Dermis blood vessel endothelial cell (primary cell): ENCODE measurements at places on chromosomes 6 and 20. TPM values are rescaled to one million over a fixed set of nuclear protein-coding genes. Genes with fewer than 3 reads are reported as not detected.

CYP21A2 gene
- 0.34 TPM in 1 of 2 replicates, not detected in the other for total RNA-seq

MYL9 gene
- 1.9 and 3.7 TPM in 2 replicates for total RNA-seq

KCNQ5 gene
- total RNA-seq = not detected in 2 replicates

KHDC1 gene
- 0.09 TPM in 1 of 2 replicates, not detected in the other for total RNA-seq

LHFPL5 gene
- total RNA-seq = not detected in 2 replicates

HLA-DRA gene
- total RNA-seq = 0.09 TPM in 1 of 2 replicates, not detected in the other

FAM120B gene
- 12.8 and 18.1 TPM in 2 replicates for total RNA-seq

PRDM13 gene
- total RNA-seq = not detected in 2 replicates

MPC1 gene
- total RNA-seq = 15.1 and 19.0 TPM in 2 replicates

SCGN gene
- total RNA-seq = 0.17 TPM in 1 of 2 replicates, not detected in the other

OR2H1 gene
- total RNA-seq = not detected in 2 replicates
